Gastroesophageal sphincter (tissue), 4 donors: ENCODE measurements at places on chromosomes 11 and 22.

- no peak for ATAC-seq
Measured at GRCh38 chr11:17333799-17334586, 17.6 kb upstream of the NCR3LG1 start.

DNA sequence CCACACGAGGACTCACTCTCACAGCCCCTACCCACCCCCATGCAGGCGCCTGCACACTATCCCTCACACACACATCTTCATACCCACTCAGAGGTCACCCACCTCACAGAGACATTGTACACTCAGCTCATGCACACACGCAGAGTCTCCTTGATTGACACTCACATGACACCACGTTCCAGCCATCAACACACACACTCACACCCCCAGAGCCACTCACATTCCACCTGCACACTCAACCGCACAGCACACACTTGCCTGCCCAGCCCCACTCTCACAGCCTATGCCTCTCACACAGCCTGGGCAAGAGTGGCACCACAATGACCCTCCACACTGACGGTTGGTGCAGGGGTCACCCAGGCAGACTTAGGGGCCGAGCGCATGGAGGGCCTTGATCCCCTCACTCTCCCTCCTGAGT lies 2.2 kb downstream of the SPI1 start:
- no peak for ATAC-seq

GRCh38 chr22:29810216-29810615 lies 27.9 kb downstream of the ASCC2 start:
- ATAC-seq, result no peak

- ATAC-seq, result no peak
Measured at GRCh38 chr11:103768816-103769215, 267.6 kb upstream of the DDI1 start.

- ATAC-seq, result no peak
Measured at GRCh38 chr11:129853518-129854231, 38.0 kb downstream of the TMEM45B start.

GRCh38 chr22:36081023-36081431 lies 52.4 kb upstream of the RBFOX2 start:
- ATAC-seq, result peak; percentile 78

GRCh38 chr11:10864688-10865087 lies 6.8 kb upstream of the ZBED5 start:
- no peak for ATAC-seq

DNA sequence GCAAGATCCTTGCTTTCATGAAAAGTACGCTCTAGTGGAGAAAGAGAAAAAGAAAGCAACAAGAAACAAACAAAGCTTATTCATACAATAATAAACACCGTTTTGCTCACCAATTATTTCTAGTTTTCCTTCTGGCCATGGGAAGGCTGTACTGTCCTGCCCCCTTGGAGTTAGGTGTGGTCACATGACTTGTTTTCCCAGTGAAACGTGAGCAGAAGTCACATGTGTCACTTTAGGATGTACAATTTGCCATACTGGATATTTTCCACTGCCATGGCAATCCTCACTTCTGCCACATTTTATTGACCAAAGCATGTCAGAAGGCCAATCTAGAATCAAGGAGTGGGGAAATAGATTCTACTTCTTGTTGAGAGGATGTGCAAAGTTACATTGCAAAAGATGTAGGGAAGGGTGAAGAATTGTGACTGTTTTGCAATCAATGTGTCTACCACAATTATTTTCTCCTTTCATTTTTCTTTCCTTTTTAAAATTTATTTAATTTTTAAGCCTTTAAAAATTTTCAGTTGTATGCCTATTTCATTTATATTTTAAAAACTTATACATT lies 24.3 kb upstream of the TRAF6 start:
- no peak for ATAC-seq

DNA sequence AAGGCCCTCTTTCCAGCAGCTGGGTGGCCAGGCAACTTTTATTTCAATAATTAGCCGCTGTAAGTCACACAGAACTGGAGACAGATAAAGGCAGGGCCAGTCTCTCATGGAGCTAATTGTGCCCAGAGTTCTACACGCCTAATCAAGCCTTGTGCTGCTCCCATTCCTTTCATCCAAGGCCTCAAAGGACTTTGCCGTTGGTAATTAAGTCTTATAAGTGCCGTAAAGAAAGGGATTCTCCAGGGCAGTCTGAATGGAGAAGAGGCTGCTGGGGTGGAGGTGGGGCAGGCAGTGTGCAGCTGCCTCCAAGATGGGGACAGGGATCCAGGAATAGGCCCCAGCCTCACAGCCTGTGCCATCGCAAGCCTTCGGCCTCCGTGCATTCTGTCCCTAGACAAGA lies 357.9 kb downstream of the TENM4 start:
- no peak for ATAC-seq

- no peak for ATAC-seq
Measured at GRCh38 chr22:25025491-25026400, 73.2 kb downstream of the KIAA1671 start.

DNA sequence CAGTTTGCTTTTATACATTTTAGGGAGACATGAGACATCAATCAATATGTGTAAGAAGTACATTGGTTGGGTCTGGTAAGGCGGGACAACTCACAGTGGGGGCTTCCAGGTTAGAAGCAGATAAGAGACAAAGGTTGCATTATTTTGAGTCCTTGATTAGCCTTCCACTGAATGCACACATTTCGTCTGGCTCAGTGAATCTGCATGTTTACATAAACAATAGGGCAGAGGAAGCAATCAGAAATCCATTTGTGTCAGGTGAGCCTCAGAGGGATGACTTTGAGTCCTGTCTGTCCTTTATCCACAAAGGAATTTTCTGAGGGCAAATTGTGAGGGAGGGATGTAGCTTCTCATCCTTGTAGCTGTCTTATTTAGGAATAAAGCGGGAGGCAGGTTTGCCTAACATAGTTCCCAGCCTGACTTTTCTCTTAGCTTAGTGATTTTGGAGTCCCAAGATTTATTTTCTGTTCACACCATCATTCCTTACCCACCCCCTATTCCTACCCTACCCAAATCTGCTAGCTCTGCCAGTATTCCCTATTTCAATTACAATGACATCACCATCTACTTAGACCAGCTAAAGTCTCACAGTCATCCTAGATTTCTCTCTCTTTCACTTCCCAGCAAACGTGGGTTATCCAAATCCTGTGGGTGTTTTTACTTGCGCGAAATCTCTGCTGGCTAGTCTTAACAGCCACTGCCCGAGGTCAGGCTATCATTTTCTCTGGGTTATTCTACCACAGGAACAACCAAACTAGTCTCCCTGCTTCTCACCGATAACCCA lies 2.9 kb downstream of the SC5D start:
- no peak for ATAC-seq

GRCh38 chr11:122422682-122423081 lies 232.8 kb upstream of the UBASH3B start:
- ATAC-seq, result no peak

DNA sequence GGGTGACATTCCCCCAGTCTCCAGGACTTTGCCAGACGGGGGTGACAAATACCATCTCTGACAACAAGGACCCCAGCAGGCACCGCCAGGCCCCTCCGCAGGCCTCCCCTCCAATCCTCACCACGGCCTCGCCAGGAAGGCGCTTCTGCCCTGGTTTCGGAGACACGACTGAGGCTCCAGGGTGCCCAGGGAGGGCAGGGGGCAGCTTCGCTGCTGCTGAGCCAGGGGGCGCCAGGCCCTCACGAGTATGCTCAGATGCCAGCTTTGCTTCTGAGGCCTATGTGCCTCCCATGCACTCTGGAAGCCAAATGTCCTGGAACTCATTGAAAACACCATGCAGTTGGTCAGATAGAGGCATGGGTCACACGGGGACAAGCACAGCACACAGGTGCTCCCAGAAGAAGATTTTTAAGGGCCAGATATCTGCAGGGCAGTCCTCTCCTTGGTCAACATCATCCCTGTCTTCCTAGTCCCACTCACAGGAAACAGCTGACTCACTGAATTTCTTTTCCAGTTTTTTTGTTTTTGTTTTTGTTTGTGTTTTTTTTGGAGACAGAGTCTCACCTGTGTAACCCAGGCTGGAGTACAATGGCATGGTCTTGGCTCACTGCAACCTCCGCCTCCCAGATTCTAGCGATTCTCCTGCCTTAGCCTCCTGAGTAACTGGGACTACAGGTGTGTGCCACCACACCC lies 19.9 kb downstream of the BID start:
- no peak for ATAC-seq

DNA sequence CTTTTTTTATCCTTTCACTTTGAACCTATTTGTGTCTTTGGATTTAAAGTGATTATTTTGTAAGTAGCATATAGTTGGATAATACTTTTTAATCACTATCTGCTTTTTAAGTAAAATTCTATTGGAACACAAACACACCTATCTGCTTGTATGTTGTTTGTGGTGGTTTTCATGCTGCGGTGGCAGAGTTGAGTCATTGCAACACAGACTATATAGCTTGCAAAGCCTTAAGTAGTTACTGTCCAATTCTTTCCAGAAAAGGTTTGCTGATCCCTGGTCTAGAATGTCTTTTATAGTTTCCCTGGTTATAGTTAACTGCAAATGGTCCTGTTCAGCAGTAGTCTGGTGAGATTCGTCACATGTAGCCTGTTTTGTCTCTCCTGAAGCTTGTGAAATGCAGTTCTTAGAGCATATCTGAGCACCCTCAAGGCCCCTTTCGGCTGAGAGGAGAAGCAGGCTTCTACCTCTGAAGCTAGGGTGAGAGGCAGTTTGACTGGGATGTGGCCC lies 21.5 kb downstream of the SHANK3 start:
- ATAC-seq, result no peak

- no peak for ATAC-seq
Measured at GRCh38 chr11:126838779-126839178, 161.8 kb downstream of the KIRREL3 start.

DNA sequence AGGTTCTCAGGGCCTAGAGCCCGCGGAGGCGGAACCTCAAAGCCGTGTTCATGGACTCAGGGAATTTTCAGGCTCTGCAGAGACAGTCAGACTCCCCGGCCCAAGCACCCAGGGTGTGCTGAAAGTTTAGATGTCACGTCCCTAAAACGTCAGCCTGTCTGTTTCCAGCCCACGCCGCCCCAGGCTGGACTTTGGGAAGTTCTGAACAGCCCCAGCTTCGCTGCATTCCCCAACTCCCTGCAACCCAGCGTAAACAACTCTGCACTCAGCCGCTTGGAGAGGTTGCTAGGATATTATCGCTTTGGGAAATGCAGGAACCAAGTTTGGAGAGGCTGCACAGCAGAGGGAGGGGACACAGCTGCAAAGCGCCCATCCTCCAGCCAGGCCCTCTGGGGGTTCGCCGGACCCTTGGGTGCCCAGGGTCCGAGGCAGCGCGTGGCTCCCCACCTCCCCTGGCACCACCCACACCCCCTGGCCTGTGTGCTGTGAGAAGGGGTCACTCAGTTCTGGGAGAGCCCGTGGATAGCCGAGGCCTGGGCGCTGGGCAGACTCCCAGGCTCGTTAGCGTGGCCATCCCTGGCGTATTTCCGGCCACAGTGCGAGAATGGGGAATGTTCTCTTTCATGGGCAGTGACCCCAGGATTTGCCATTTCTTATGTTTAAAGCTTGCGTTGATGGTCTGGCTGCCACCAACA lies 120.5 kb upstream of the FGF3 start:
- ATAC-seq, result peak; percentile 52

DNA sequence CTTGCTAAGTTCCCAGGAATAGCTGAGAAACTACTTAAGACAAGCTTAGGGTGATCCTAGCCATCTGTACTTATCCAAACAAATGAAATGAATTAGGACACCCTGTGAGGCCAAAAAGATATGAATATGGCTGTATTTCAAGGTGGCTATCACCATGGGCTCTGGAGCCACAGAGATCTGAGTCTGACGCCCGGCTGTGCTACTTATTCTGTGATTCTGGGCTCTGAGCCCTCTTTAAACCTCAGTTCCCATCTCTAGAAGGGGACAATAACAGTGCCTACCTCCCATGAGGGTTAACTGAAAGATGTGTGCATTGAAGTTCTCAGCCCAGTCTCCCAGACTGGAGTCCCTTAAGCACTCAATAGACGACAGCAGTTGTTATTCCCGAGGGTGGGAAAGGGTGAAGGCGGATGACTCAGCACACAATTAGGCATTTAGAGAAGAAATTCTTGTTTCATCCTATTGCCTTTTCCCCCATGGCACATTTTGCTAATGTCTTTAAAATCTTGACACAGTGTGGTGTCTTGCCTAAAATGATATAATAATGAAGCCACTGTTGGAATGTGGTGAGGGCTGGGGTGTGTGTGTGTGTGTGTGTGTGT lies 132.5 kb downstream of the ADAMTS15 start:
- peak; percentile 44 for ATAC-seq

DNA sequence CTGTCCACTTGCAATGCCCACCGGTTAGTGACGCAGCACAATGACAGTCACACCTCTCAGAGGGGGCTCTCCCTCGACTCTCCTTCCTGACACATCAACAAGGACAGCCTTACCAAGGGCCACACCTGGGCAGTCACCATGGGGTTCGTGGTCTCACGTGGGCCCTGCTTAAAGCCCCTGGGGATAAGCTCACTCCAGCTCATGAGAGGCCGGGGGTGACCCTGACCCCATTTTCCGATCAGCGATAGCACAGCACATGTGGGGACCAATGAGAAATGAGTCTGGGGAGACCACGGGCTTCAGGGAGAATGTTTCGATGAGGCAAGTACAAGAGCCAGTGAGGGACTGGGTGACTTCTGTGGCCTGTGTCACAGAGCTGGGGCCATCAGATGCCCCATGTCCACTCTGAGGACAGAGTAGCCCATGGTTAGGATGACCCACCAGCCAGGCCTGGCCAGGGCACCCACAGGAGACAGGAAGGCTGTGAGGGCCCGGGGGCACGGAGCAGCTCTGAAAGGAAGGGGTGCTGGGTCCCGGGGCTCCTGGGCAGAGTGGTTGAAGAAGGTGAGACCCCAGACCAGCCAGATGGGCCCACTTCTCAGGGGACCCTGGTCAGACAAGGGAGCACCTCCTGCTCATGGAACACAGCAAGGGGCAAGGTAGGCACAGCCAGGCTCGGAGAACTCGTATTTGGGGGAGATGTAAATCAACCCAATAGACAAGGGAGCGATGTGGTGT lies 128.8 kb downstream of the MED15 start:
- ATAC-seq, result no peak

DNA sequence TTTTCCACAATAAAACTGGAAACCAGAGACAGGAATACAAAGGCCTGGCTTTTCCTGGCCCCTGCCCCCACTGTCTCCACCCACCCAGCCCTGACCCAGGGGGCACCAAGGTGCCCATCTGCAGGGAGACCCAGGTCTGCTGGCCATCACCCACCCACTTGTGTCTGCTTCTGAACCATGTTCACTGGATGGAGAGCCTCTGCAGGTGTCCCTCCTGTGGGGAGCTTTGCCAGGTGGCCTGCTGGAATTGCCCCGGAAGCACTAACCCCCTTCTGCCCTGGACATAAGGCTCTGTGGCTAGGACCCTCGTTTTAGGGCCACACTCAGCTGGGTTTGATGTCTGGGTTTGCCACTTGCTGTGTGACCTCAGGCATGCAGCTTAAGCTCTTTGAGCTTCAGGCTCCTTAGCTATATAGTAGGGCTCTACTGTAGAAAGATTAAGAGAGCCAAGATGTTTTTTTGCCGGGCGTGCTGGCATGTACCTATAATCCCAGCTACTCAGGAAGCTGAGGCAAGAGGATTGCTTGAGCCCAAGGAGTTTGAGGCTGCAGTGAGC lies 3.9 kb downstream of the SCARF2 start:
- ATAC-seq, result no peak

DNA sequence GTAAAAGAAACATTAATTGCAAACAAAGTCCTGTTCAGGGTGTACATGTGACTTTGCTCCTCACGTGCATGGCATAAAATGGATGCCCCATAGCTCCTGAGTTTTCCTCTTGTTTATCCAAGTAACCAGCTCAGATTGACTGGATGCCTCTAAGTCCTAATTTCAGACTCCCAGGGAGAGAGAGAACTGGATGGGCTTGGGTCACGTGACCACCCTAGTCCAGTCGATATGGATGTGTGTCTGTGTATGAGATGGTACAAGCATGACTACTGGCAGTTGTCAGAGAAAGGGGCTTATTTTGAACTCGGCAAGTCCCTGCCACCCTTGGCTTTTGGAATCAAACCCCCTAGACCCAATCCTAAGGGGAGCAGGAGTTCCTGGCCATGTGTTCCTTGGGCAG lies 35.4 kb upstream of the PLET1 start:
- ATAC-seq, result no peak
